ENCODE measurements at places on chromosomes 2 and 18.

GRCh38 chr2:85356186-85356585 lies 1.6 kb downstream of the ELMOD3 start:
- no peak for DNase-seq

- no peak for DNase-seq
Measured at GRCh38 chr18:55109818-55110414, 150.7 kb upstream of the CCDC68 start.

DNA sequence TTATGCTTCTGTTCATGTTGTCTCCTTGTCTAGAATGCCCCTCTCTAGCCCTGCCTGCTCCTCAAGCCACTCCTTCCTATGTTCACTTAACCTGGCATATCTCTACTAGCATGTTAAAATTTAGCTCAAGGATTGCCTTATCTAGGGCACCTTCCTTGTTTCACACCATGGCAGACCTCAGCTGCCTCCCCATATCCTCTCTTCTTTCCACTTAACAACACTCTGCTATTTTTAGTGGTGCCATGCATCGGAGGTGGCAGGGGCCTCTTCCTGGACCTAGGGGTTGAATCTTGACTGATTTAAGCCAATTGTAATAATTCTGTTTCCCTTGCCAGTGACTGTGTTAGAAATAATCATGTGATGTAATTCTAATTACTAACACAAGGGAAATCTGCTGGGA lies 36.9 kb upstream of the FAM98A start:
- DNase-seq: no peak

DNA sequence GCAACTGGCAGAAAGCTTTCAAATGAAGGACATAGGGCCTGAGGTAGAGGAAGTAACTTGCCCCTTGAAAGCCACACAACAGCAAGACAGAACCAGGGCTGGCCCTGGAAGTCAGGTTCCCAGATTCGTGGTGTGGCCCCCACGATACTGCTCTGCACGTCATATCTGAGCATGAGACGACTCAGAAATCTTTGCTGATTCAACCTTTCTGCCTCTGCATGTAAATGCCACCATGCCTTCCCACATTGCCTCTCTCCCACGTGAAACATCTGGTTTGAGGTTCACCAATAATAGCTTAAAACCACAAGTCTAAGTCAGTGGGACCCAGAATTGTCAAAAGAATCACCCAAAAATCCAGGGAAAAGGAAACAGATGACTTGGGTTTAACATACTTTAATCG lies 214.0 kb upstream of the TRIB2 start:
- no peak for DNase-seq

DNA sequence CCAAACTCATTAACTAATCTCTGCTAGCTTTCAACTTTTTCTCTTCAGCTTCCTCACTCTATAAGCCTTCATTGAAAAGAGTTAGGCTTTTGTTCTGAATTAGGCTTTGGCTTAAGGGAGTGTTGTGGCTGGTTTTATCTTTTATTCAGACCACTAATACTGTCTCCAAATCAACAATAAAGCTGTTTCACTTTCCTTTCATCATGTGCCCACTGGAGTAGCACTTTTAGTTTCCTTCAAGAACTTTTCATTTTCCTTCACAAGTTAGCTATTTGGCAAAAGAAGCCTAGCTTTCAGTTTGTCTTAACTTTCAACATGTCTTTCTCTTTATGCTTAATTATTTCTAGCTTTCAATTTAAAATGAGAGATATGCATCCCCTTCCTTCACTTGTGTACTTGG lies 271.7 kb upstream of the FSIP2 start:
- DNase-seq: no peak

DNA sequence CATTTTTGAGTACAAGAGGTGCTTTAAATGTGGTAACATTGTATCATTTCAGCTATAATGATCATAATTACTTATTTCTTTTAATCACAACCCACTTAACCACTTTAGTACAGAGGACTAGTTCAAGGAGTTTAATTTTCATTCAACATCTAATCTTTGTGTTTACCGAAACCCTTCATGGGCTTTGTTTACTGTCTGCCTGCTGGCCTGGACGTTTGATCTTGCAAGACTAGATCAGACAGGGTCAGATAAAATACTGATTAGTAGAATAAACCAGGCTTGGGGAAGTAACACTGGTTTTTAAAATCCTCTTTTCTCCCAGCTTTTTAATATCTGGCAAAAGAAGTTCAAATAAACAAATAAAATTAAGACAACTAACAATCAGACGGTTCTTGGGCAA lies 93.6 kb downstream of the SATB2 start:
- DNase-seq: peak; percentile 58

DNA sequence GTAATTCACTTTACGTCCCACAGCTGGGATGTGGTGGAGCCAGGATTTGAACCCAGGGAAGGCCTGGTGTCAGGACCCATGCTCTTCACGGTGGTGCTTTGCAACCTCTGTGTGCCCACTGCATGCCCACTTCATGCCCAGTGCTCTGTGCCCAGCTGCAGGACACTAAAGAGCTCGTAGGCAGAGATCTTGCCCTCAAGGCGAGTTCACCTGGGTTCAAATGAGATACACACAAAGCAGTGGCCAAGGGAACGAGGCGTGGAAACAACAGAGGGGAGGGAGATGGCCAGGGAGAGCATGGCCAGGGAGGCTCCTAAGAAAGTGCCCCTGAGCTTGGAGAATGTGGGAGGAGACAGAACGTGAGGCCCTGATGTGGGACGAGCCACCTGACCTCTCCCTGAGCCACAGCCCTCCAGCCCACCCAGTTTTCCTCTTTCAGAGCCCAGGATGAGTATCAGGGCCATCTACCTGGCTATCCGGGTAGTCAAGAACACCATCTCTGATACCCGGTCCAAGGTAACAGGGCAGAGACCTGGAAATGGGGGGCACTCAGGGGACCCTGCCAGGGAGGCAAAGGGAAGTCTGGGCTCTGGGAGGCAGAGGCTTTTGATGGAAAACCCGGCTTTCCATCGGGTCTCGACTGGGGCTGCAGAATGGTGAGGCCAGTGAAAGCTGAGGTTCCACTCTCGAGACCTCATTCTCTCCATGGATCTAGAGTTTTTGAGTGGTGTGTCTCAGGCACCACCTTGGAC lies 20.4 kb downstream of the MROH2A start:
- DNase-seq: no peak

- DNase-seq: no peak
Measured at GRCh38 chr18:10284540-10285282, 169.7 kb upstream of the APCDD1 start.

DNA sequence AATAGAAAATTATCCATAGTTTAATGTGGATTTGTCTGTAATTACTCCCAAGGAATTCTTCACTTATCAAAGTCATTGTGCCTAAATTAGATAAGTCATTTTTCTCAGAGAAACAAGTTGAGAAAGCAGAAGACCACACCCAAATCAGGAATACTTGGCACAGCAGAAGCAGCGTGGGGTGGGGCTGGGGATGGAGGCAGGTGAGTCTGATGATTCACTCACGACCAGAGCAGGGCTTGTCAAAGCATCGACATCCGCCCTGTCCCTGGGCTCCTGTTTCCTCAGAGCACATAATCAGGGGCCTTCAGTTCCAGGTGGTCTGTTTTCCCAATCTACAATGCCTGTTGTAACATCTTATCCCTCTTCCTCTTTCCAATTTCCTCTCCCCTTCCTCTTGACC lies 31.5 kb upstream of the COLEC12 start:
- no peak for DNase-seq

DNA sequence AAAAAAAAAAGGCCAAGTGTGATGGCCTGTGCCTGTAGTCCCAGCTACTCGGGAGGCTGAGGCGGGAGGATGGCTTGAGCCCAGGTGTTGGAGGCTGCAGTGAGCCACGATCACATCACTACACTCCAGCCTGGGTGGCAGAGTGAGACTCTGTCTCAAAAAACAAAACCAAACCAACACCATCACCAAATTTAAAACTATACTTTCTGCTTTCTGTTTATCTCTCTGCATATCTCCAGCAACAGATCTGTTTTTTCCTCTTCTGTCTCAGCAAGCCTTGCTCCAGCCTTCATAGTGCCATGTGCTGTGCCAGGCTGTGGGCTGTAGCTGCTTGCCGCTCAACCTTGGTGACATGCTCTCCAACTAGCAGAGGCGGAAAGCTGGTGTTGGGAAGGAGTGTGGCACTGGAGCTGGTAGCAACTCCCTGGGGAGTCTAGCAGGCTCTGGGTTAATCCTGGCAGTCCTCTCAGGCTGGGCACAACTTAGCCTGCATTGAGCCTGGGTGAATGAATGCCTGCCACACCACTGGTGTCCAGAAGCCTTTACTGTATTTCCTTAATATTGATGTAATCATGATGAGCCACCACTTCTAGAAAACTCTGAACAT lies 204.1 kb downstream of the LDLRAD4 start:
- no peak for DNase-seq

DNA sequence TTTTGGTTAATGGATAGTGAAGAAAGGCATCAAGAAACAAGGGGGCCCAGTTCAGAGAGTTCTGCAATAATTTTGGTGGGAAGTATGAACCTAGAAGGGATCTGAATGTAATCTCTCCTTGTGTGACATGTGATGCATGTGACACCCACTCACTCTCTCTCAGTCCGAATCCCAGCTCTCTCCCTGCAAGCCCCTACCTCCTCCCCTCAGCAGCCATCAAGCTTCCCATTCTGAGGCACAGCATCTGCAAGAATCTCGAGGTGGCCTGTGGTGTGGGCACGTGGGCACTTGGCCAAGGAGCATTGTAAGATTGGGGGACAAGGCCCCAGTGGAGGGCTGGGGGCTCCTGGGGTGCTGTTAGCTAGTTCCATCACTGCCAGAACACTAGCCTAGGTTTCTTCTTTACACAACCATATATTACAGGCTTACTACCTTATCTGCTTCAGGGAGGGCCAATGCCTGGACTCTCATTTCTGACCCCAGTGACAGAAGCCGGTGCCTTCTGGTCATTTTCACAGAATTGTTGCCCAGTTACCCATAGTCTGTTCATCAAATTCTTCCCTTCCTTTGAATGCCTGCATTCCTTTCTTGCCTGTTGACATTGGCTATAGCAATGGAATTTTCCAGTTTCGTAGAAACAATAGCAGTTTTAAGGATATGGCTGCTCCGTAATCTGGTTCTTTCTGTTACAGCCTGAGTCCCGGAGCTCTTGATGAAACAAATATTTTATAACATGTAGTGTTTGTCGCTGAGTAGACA lies 13.3 kb upstream of the LCLAT1 start:
- DNase-seq: no peak

- DNase-seq: no peak
Measured at GRCh38 chr2:50651676-50652075, 380.3 kb downstream of the NRXN1 start.

GRCh38 chr2:1600191-1601066 lies 143.9 kb downstream of the PXDN start:
- no peak for DNase-seq

GRCh38 chr2:86631846-86632485 lies 8.3 kb upstream of the RNF103 start:
- DNase-seq: peak; percentile 52

DNA sequence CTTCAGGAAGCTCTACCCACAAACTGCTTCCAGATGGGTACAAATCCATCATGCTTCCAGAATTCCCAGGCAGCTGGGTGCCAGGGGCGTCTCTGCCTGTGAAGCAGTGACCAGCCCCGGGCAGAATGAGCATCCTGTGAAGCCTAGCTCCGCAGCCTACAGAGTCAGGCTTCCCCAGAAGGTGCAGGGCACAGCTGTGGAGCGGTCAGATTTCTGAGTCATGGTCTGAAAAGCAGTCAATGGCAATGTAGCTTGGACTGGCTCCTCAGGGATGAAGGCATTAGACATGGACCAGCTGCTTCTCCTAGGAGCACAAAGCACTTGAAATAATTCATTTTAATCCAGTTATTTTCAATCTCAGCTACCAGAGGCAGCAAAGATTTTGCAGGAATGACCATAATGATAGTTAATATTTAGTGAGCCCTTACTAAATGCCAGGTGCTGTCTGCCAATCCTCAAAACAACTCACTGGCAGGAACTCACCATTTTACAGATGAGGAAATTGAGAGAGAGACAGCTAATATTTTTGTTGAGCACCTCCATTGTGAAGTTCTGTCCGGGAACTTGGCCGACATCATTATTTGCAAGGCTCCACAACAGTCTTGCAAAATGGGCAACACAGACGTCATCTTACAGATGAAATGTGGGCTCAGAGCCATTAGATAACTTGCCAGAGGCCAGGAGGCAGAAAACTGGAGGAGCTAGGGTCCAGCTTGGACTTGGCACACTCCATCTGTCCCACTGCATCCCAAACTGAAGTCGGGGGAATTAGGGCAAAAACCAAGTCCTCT lies 31.7 kb downstream of the ACMSD start:
- DNase-seq: no peak

DNA sequence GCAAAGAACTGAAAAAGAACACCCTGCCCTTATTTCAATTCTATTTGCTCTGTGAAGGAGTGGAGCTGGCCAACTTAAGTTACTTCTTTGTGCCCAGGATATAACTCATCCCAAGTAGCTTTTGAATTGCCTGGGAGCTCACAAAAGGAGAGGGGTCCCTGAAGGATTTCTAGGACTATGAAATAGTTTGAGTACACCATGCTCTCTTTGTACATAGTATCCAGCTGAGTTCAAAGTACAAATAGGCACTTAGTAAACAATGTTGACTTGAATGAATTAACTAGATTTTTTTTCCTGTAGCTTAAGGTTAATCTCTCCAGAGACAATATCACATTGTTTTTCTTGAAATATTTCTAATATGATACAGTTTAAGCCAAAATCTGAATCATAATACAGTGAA lies 47.7 kb downstream of the ZC3H15 start:
- DNase-seq: no peak

- DNase-seq: no peak
Measured at GRCh38 chr18:3016585-3017297, 3.8 kb upstream of the LPIN2 start.

DNA sequence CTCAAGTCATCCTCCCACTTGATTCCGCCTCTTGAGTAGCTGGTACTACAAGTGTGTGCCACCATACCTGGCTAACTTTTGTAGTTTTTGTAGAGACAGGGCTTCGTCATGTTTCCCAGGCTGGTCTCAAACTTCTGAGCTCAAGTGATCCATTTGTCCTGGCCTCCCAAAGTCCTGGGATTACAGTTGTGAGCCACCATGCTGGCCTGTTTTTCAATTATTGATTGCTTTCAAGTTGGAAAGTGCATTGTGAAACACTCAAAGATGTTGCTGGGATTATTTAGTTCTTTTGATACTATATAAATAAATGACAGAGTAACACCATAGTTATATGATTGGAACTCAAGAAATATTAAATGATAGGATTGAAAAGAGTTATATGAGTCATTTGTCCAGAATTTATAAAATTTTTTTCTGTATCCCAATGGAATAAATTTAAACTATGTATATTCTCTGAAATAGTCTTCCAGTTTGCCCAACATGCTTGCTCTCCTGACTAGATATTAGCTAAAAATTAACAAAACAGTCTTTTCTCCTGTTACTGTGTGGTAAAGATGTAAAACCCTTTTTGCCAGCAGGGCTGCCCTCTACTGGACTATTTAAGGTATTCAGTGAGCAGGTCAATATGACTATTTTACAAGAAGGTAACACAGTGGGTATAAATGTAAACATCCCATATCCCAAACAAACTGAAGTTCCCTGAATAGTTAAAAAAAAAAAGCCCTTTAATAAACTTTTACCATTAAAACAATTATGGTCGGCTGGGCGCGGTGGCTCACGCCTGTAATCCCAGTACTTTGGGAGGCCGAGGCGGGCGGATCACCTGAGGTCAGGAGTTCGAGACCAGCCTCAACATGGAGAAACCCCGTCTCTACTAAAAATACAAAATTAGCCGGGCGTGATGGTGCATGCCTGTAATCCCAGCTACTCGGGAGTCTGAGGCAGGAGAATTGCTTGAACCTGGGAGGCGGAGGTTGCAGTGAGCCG lies 42.7 kb downstream of the ACSL3 start:
- peak; percentile 46 for DNase-seq

GRCh38 chr2:98952966-98953365 lies 16.9 kb upstream of the CRACDL start:
- DNase-seq: no peak
